ENCODE measurements at places on chromosomes 13 and 19.

DNA sequence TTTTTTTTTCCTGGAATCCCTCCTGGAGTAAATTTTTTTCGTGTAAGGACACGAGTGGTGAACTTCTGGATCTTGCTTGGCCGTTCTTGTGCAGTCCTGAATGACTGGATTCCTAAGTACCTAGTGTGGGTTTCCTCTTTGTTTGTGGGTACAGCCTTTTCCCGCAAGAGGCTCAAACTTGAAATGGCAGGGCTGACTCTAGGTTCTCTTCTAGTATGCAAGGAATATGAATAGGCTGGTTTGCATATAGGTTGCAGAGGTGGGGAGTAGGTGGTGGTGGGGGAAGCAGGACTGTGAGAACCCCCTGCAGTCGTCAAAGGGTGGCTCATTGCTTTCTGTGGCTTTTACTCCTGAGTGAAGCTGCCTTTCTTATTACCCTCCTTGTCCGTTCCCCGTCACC, 13.6 kb downstream of the UBAC2 start:
- DNase-seq = no peak

DNA sequence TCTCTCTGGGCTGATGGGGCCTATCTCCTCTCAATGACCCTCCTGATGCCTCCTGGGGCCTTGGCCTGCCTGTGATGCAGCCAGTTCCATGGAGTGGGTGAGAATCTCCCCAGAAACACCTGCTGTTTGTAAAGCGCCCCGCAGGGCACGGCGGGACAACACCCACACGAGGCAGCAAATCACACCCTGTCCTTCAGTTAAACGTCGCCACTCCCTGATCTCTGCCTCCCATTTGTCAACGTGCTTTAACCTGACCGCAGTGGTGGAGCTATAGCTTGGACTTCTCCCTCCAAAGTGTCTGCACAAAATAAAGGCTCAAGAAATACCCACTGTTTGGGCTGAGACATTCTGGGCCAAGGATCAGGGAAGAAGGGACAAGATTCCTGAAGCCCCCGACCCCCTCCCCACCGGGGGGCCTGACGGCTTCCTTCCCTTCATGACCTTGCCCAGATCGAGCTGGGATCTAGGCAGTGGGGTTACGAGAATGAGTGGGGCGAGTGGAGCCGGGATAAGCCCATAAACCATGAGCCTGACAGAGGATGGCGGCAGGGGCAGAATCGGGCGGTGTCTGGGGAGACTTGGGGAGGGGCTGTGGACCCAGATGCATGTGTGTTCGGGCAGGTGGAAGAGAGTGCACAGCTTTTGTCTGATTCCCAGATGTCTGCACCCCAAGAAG, 8.0 kb downstream of the MYDGF start:
- DNase-seq = no peak

GRCh38 chr19:51690454-51691073, 2.6 kb upstream of the SPACA6 start:
- no peak for DNase-seq

- no peak for DNase-seq
These were observed 110.1 kb downstream of the KCTD15 start for GRCh38 chr19:33906578-33907335.

- no peak for DNase-seq
These were observed 501.8 kb downstream of the EFNB2 start for GRCh38 chr13:106033659-106034058.

DNA sequence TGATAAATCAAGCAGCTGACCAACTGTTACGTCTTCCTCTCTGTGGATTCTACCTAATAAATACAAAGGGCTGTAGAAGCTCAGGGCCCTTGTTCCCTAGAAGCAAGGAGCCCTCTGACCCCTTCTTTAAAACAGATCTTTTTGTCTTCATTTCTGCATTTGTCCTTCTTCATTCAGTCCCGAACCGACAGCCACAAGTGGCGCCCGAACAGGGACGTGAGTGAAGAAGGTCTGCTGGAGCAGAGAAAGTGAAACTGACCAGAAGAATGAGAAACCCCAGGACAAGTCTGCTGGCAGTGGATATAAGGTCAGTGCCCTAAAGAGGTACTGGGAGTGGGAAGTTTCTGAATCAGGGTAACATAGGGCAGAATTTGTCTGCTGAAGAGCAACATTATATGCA, 13.1 kb downstream of the ZNF773 start:
- DNase-seq = no peak

GRCh38 chr19:46603195-46603637, 2.1 kb downstream of the CALM3 start:
- DNase-seq = no peak

- DNase-seq = no peak
These were observed 568 bp downstream of the POLR2I start for GRCh38 chr19:36113894-36114720.

GRCh38 chr13:65011378-65011777, 2218.8 kb downstream of the PCDH9 start:
- DNase-seq = no peak

DNA sequence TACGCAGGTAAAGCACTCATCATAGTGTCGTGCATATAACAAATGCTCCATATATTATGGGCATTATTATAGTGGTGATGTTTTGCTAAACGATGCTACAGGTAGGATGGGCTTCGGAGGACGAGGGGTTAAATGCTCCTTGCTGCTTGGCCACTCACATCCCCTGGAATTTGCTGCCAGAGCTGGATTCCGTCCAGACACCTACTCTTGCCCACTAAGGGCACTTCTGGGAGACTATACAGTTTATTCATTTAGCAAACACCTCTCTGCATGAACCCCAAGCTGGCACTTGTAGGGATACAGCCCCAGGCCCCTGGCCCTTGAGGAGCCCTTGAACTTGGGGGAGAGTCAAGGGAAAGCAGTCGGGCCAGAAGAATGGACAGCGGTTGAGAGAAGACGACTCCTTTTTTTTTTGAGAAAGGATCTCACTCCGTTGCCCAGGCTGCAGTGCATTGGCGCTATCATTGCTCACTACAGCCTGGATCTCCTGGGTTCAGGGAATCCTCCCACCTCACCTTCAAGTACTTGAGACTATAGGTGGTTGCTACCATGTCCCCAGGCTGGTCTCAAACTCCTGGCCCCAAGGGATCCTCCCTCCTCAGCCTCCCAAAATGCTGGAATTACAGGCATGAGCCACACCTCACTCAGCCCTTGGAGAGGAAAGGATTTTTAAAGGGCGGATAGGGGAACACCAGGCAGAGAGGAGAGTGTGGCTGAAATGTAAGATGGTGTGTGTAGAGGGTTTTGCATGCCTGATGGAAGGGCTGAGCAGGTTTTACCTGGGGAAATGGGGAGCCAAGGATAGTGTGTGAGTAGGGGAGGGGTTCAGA, 1.1 kb upstream of the MRPL34 start:
- no peak for DNase-seq

- DNase-seq = no peak
These were observed 11.5 kb upstream of the SPART start for GRCh38 chr13:36357692-36358091.

GRCh38 chr13:113975416-113975815, 1.5 kb upstream of the C13orf46 start:
- no peak for DNase-seq

DNA sequence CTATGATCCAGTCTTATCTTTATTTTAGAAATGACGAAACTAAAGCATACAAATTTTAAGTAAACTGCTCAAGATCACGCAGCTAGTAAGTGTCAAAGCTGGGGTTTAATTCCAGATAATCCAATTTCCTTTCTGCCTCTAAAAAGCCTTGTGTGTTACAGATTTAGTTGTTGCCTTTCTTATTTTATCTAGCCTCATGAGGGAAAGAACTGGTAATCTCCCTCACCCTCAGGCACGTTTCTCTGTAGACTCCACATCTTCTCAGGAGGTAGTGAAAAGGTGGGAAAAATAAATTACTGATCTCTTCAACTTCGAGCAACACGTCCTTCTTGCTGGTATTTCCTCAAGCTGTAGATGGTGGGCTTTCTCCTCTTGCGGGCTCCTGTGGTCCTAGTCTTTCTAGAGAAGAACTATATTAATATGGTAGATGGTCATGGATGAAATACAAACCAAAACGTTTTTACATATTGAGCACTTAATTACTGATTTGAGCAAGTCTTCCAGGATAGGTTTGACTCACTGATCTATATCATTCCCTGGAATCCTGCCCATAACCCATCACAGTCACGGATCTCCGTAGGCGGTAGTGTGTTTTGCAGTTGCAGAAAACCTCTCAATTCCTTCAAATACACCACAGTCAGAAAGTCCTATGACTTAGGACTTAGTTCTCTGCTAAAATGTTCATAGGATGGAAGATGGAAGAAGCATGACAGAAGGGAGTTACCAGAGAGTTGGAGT, 519.5 kb downstream of the DCT start:
- no peak for DNase-seq

GRCh38 chr13:20953245-20953931, 50.8 kb upstream of the XPO4 start:
- DNase-seq = no peak

- DNase-seq = no peak
These were observed 926 bp downstream of the PRR12 start for GRCh38 chr19:49591731-49592485.

DNA sequence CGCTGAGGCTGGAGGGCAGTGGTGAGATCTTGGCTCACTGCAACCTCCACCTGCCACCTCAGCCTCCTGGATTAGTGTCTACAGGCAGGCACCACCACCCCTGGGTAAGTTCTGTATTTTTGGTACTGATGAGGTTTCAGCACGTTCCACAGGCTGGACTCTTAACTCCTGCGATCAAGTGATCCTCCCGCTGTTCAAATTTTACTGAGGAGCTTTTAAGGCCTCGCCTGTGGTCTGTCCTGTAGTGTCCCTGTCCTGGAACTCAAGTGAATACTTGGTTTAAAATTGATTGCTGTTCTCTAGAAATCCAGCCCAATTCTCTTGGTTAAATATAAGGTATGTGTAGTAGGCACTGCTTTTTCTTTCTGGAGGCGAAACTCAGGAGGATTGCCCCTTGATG, 65.2 kb downstream of the DPRX start:
- no peak for DNase-seq

DNA sequence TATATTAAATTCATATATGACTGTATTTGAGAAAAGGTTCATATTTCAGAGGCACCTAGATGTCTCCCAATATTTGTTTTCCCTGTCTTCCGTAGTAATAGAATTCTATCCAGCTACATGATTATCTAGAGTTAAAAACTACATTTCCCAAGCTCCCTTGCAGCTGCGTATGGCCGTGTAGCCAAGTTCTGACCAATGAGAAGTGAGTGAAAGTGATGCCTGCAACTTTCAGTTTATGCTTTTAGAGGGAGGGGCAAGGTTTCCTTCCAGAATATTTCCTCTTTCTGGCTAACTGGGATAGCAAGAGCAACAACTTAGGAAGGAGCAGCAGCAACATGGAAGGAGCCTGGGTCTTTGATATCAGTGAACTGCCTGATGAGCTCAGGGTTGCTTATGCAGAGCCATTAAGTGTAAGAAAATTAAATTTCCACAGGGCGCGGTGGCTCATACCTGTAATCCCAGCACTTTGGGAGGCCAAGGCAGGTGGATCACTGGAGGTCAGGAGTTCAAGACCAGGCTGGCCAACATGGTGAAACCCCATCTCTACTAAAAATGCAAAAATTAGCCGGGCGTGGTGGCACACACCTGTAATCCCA, 23.2 kb upstream of the CYP2A13 start:
- no peak for DNase-seq

GRCh38 chr13:94454906-94455305, 24.6 kb downstream of the DCT start:
- no peak for DNase-seq

- DNase-seq = no peak
These were observed 45.6 kb downstream of the SERPINE3 start for GRCh38 chr13:51385114-51385513.

- DNase-seq = no peak
These were observed 78.5 kb upstream of the MEDAG start for GRCh38 chr13:30827578-30827925.

DNA sequence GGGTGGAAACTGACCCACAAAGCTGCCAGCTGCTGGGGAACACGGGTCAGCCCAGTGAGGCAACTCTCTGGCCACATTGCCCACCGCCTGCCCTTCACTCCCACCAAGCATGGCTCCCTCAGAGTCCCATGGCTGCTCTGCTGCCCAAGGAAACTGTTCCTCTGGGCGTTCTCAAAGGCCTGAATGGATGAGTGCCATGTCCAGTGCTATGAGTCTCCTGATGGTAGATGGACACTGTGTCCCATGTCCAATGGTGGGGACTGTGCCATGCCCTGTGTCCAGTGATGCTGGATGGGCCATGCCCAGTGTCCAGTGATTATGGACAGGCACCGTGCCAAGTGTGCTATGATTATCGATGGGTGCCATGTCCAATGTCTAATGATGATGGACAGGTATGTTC, 88.8 kb downstream of the ANKRD10 start:
- DNase-seq = no peak

DNA sequence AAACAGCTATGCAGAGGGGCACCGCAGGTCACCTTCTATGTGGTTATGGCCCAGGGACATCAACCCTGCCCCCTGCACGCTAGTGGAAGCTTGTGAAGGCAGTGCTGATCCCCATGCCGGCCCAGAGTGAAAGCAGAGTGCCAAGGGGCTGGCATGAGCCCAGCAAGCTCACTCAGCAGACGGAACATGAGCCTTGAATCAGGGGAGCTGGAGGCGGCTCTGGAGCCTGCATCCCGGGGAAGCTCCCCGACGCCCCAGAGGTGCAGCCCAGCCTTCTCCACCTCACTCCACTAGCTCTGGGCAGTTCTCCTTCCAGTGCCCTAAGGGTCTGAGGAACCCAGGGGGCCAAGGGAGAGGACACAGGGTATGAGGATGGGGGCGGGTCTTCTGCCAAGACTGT, 19.0 kb upstream of the ISYNA1 start:
- no peak for DNase-seq

Data from cortex of kidney (tissue), 1 donor.